NCI-H1694 treated with DMSO at 0.1 percent for 48 hours (cell line): ENCODE measurements at places on chromosomes 5 and 9.

- DNase-seq = no peak
These were observed 7.2 kb upstream of the DUSP1 start for GRCh38 chr5:172777881-172778814.

GRCh38 chr9:127154003-127154389 is 31.6 kb upstream of the ANGPTL2 start:
- no peak for DNase-seq

- no peak for DNase-seq
These were observed 118.6 kb downstream of the RGS3 start for GRCh38 chr9:113581865-113582697.

GRCh38 chr9:7006417-7006816 is 248.6 kb downstream of the KDM4C start:
- no peak for DNase-seq

- no peak for DNase-seq
These were observed 232.6 kb downstream of the PRDM9 start for GRCh38 chr5:23740029-23740428.

- DNase-seq = no peak
These were observed 63.0 kb upstream of the TAF11L2 start for GRCh38 chr5:17434982-17435381.

- DNase-seq = peak; percentile 54
These were observed 177.3 kb upstream of the RAD23B start for GRCh38 chr9:107105784-107106183.

DNA sequence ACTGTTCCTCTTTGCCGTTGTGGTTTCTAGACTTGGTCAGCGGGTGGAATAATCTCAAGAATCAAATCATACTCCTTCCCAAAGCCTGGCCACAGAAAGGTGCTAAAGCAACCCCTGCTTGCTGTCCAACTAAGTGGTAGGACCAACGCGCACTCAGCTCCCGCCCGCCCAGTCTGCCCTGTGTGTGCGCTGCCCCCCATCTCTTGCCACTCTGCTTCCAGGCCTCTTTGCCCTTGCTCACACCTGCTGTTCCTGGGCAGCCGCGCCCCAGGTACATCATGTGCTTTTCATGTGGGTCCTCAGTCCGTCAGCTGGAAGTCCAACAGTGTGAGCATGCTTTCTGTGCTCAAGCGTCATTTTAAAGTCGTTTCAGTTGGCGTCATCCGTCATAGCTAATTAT is 65.5 kb downstream of the SYK start:
- no peak for DNase-seq

DNA sequence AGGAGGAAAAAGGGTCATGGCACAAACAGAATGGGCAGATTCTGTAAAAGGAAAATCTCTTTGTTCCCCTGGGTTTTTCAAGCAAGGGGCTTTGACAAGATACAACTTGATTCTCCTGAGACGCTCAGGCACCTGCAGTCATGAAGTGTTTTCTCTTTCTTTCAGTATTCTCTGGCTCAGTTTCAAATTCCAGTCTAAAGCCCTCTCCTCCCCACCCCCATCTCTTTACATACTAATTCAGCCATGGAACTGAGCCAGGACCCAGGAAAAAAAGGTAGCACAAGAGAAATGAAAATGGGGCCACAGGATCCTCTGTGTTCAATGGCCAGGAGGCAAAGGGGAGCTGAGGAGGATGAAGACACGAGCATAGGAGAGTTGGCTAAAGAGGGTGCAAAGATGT is 408.4 kb downstream of the SPOCK1 start:
- DNase-seq = no peak

GRCh38 chr9:95457769-95458168 is 59.0 kb downstream of the PTCH1 start:
- no peak for DNase-seq

- no peak for DNase-seq
These were observed 97.4 kb downstream of the OSTF1 start for GRCh38 chr9:75185585-75186170.

GRCh38 chr5:172762214-172763119 is 8.5 kb downstream of the DUSP1 start:
- no peak for DNase-seq

GRCh38 chr9:84781931-84782866 is 112.7 kb downstream of the NTRK2 start:
- DNase-seq = no peak

DNA sequence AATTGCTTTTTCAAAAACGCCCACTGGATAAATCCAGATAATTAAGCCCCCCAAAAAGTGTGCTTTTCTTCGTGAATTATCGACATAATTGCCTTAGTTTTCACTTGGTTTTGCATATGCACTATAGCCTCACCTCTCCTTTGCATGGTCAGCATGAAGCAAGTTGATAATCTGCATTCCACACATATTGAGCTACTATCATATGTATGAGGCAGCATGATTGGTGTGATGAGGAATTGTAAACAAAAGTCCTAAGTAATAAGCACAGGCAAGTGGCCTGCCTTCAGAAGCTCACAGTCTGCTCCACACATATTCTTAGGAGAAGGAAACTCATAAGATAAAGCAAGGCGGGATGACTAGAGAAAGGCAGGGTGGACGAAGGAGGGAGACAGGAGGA is 33.8 kb downstream of the MED10 start:
- no peak for DNase-seq
